ENCODE measurements at places on chromosomes 3 and 15.

- DNase-seq = no peak
These were observed 18.3 kb downstream of the B4GALT4 start for GRCh38 chr3:119222391-119222790.

DNA sequence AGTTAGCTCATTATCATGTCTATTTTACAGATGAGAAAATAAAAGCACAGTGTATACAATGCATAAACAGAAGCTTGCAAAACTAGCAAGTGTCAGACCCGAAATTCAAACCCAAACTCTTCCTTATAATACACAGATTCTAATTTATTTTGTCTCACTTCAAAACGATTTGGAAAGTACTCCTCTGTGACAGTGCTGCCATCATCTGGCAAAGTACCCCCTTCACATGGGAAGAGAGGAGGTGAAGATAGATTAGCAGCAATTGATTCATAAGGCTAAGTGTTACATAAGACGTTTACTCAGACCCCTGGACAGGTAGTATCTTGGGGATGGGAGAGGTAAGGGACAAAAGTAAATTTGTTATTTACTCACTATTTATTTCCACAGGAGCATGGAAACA lies 744.0 kb upstream of the SGO1 start:
- DNase-seq = peak; percentile 1

GRCh38 chr15:100731267-100732152 lies 129.1 kb downstream of the ASB7 start:
- no peak for DNase-seq

DNA sequence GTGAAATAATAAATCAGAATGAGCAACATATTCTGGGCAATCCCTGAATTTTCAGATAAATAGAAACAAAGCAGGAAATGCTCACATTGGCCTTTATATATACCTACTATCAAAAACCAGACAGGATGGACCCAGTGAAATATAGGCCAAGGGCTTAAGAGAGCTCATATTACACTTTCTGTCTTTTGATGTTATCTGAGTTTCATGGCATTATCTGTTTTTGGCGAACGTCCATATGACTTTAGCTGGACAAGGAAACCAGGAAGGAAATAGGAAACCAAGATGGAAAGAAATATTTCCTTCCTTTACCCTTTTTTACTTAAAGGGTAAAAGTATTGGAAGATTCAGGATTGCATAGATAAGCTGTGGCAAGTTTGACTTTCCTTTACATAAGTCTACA lies 274.8 kb downstream of the THSD4 start:
- DNase-seq = no peak

- no peak for DNase-seq
These were observed 2.9 kb downstream of the TMOD2 start for GRCh38 chr15:51754267-51754666.

DNA sequence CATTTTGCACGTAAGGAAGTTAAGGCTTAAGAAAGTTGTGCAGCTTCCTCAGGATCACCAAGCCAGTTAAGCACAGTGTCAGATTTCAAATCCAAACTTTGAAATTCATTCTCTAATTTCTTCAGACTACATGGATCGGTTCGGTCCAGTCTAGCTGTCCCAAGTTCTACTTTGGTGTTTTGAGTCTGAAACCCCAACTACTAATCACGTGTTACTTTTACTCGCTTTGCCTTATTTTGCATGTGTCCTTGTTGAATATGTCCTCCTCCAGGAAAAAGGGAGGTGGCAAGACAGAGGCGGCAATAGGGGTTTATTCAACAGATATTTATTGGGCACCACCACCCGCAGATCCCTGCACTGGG lies 522 bp upstream of the GXYLT2 start:
- no peak for DNase-seq

- DNase-seq = no peak
These were observed 232.8 kb upstream of the MRPL3 start for GRCh38 chr3:131735544-131735943.

DNA sequence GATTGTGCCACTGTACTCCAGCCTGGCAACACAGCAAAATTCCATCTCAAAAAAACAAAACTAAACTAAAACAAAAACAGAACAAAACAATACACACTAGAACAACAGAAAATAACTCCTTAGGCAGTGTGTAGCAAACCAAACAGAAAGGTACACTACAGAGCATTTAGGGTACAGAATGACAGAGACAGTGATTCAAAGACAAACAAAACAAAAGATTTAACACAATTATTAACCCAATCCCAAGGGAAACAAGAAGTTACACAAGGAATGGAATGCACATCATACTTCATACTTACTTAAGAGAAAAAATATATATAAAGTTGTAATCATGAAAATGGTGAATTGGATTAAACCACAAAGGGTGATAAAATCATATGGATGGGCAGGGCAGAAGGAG lies 12.9 kb downstream of the SLC25A20 start:
- no peak for DNase-seq

GRCh38 chr3:129315223-129315997 lies 36.7 kb downstream of the HMCES start:
- DNase-seq = no peak

DNA sequence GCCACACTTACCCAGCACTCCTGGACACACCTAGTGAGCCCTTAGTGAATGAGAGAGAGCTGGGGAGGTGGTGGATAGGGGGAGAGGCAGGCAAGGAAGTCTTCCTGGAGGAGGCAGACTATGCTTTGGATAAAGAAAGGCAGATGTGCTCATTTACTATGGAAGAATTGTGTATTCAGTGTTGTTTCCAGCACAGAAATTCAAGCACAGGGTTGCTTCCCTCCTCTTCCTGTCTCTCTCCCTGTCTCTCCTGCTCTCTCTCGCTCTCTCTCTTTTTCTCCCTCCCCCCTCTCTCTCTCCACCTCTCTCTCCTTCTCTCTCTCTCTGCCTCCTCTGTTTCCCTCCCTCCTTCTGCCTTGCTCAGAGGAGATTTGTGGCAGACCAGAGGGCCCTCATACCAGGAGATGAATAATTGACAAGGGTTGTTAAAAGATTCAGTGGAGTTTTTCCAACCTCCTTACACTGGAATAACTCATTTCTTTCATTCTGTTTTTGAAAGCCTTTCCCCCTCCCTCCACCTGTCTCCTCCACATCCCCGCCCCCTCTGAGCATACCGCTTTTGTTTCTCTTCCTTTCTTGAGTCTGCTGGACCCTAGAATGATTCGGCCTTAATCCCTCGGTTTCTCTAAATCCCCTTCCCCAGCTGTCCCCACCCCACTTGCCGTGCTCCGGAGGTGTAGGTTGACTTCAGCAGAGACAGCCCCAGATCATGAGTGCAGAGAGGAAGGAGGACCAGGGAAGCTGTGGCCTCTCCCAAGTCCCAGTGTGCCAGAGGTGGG lies 65.6 kb downstream of the CCDC33 start:
- no peak for DNase-seq

DNA sequence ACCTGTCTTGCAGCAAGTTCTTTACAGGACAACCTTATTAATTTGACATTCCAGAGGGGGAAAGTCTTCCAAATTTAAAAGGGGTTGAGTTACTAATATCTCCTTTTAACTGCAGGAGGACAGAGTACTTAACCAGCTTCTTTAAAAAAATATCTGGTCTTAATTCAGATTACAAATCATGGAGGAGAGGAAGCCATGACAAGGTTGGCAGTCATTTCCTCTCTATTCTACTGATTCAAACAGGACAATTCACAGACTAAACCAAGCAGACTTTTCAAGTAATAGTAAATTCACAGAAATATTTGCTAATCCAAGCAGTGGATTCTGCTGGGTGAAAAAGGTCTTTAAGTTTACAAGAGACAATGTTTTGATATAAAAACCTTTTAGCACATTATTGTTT lies 185.3 kb downstream of the CFAP20DC start:
- no peak for DNase-seq

GRCh38 chr3:102159810-102160451 lies 274.9 kb upstream of the ZPLD1 start:
- no peak for DNase-seq

DNA sequence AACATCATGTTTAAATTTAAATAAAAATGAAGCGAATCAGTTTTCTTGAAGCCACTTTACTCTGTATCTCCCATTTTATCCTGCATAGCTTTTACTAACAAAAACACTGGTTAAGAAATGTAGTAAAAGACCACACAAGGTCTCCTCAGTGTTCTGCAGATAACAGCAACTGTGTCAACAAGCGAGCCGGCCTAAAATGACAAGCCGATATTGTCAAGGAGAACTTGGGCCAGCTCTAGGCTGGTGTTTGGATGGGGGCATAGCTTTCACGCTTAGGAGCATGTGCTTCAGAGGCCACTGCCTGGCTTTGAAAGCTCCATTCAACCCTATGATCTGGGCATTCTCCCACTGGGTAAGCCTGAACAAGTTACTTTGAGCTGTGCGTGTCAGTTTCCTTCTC lies 38.1 kb downstream of the MFSD1 start:
- DNase-seq = no peak

GRCh38 chr3:157058392-157059071 lies 101.4 kb downstream of the CCNL1 start:
- no peak for DNase-seq

DNA sequence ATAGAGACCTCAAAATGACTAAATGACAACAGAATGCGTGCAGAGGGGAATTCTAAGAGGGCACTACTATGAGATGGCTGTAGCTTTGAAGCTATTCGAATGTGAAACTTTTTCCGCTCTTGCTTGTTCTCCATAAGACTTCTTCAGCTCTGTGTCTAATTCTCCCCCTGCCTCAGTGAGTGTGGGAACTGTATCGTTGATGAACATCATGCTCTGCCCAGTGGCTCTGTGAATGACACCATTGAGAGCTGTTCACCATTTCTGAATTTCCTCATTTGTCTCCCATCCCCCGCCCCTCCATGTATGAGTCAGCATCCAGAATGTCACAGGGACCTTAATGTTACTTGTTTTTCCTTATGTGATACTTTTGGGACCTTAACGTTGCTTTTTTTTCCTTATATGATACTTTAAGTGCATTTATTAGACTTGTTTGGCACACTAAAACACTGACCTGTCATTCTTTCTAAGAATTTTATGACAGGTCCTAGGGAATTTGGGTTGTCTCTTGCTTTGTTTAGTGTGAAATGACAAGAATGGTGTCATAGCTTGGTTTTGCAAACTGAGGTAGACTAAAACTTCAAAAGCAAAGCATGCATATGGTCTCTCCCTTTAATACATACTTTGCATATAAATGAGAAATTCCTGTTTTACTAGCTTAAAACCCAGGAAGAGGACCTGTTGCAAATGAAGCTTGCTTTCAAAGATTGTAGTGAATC lies 99.6 kb downstream of the FNDC3B start:
- peak; percentile 76 for DNase-seq

- no peak for DNase-seq
These were observed 13.4 kb downstream of the RFTN1 start for GRCh38 chr3:16500093-16500492.

DNA sequence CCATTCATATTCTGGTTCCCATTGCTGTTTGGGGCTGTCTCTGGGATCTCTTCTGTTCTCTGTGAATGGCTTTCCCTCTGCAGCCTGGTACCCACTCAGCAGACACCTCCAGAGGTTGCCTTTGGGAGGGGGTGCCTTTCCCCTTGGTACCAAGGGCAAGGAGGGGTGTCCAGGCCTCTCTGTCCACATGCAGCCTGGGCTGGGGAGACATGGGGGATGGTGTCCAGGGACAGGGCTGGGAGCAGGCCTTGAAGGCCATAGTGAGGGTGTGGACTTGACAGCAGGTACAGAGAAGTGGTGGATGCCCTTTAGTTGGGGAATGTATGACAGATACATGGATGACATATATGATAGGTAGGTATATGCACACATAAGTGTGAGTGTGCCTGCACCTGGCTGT lies 83.7 kb downstream of the PLXNA1 start:
- no peak for DNase-seq

- DNase-seq = no peak
These were observed 268.0 kb downstream of the NAALADL2 start for GRCh38 chr3:175127075-175127662.

DNA sequence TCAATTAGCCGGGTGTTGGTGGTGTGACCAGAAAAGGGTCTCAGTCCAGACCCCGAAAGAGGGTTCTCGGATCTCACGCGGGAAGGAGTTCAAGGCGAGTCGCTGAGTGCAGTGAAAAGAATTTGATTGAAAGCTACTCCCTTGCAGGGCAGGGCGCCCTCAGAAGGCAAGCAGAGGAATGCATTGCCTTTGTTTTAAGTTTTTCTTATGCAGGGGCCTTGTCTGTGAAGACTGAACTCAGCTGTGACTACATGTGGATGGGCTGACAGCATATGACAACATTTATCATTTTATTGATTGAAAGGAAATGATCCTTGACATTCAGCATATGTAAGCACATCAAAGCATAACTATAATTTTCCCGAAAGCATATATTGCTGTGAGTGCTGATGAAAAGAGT lies 11.8 kb downstream of the CPN2 start:
- DNase-seq = no peak

DNA sequence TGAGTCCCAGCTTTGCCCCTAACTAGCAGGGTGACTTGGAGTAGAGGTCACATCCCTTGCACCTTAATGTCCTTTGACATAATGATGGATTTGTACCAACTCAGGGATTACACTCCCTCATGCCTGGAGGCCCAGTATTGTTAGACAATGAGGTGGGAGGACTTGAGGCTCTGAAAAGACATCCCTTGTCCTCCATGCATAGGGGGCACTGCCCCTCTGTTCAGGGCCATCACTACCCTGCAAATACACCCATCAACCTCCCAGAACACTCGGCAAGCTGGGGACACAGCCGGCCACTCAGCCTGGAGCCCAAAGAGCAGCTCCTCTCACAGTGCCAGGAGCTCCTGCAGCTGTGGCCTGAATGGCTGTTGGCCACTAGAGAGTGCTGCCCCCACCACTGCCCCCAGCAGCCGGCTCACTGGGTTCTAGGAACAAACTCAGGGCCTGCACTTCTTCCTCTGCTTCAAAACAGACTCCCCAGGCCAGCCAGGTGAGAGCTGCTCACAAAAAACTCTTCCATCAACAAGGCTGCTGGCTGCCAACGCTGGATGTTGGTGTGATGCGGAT lies 90.2 kb downstream of the GABRB3 start:
- DNase-seq = no peak

DNA sequence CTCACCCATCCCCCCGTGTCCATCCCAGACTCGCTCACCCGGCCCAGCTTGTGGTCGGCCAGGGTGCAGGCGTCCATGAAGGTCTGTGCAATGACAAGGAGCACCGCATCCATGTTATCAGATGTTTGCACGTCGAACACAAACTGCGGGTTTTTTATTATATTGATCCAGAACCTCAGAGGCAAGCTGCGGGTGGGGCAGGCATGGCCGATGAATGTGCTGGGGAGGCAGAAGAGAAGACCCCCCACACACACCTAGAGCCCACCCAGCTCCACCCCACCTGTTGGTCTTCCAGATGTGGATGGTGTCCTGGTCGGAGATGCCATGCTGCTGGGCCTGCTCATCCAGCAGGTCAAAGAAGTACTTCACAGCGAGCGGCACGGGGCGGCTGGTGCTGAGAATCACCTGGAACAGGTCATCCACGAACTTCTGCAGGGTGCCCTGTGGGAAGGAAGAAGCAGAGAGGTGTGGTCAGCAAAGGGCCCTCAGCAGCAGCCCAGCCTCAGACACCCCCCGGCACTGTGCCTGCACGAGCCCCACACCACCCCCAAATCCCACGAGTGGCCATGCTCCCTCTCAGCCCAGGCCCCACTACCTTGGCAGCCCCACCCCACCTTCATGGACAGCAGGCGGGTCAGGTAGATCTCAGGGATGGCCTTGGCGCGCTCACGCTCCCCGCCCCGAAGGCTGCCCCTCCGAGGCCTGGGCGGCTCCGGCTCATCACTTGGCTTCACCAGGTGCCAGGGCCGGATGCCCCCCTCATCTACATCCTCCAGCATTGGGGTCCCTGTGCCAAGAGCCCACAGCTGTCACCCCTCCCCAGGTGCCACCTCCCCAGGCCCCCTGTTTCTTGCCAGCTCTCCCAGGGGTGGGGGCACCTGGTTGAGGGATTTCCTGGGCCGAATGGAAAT lies 20.3 kb downstream of the PLXNB1 start:
- DNase-seq = no peak

- no peak for DNase-seq
These were observed 80.7 kb downstream of the KLF13 start for GRCh38 chr15:31407376-31407775.

All from hippocampal formation (tissue), 2 donors.